ENCODE measurements at places on chromosomes 13 and 19.

GRCh38 chr13:31031482-31031881, 99.0 kb downstream of the TEX26 start:
- DNase-seq = no peak

DNA sequence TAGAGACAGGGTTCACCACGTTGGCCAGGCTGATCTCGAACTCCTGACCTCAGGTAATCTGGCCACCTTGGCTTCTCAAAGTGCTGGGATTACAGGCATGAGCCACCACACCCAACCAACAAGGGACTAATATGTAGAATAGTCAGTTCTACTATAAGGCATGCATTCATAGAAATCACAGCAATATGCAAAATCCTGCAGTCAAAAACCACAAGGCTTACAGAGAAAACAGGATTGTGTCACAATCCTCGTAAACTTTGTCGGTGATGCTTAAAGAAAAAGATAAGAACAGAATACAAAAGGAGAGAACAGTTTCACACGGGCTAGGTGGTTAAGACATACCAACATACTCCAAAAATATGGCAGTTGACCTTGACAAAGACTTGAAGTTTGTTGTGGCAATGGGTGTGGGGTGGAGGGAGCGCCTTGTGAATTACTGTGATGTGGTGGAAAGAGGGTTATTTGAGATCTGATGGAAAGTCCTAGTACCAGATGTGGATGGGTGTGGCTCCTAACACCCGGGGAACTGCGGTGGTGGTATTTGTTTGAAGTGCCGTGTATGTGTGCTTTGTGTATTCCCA, 12.4 kb downstream of the NOSIP start:
- DNase-seq = no peak

- DNase-seq = no peak
Measured at GRCh38 chr13:73547239-73547638, 488.4 kb downstream of the KLF5 start.

GRCh38 chr13:67138970-67139369, 91.2 kb downstream of the PCDH9 start:
- DNase-seq = no peak

GRCh38 chr13:84126671-84127171, 244.4 kb upstream of the SLITRK1 start:
- no peak for DNase-seq

GRCh38 chr19:6068711-6069110, 41.6 kb downstream of the RFX2 start:
- no peak for DNase-seq

- no peak for DNase-seq
Measured at GRCh38 chr13:97648171-97648880, 214.4 kb downstream of the RAP2A start.

GRCh38 chr13:80946008-80946802, 605.3 kb upstream of the SPRY2 start:
- no peak for DNase-seq

- no peak for DNase-seq
Measured at GRCh38 chr13:38888309-38888708, 102.3 kb downstream of the STOML3 start.

DNA sequence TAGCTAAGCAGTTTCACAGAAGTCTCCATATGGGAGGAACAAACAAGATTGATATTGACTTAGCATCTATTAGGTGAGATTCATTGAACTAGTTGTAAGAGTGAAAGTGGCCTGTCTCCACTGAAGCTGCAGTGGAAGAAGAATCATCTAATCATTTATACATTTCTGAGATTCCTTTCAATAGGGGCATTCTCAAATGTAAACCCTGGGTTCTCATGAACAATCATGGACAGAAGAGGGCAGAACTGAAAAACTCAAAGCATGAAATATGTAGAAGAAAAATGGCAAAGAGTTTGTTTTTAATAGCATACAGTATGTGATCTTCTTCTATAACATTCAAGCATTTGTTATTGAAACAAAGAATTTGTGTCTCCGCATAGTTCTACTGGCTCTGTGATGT, 17.6 kb upstream of the POSTN start:
- no peak for DNase-seq

DNA sequence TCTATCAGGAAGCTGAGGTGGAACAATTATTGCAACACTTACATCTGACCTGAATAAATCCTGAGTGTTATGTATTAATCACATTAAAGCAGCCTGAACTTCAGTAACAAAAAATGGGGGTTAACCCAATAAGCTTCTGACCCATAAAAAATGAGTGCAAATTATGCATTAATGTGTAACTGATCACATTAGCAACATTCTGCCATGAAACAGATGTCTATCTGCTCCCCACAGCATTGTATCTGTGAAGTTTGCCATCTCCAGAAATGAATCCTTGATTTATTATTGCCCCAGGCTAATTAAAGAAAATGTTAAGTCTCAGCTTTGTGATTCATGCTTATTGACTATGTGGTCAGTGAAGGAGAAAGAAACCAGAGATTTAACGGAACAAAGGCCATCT, 304.9 kb downstream of the PCDH20 start:
- DNase-seq = no peak

- no peak for DNase-seq
Measured at GRCh38 chr19:37692956-37693620, 26.5 kb downstream of the ZNF607 start.
